ENCODE measurements at places on chromosomes 2 and 18.

- DNase-seq = no peak
These were observed 73.8 kb downstream of the CLIP4 start for GRCh38 chr2:29189052-29189451.

DNA sequence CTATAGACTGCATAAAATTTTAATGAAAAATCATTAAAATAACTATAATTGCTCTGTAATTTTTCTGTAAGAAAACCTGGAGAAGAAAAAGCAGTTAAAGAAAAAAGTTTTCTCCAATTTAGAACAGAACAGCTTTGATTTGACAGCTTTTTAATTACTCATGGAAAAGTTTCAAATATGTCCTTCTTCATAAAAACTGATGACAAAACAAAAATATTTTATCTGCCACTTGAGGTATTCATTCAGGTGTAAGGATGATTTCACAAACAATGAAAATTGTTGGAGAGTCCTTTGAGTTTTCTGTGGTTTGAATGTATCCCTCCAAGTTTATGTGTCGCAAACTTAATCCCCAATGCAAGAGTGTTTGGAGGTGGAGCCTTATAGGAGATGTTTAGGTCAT lies 302.3 kb upstream of the VWC2L start:
- DNase-seq = no peak

DNA sequence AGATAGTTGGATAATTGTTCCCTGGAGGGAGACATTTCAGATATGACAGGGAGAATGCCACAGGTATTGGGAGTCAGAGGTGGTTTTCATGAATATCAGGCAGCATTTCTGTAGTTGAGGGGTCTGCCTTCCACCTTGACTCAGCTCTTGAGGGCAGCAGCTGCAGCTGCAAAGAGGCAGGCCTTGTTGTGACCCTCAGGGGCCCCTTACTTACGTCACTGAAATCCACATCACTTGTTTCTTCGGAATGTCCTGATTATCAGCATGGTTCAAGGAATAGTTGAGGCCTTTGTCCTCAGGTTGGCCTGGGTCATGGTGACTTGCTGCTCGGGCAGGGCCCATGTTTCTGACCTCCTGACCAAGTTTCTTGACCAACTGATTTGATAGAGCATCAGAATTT lies 46.9 kb downstream of the TMEM17 start:
- DNase-seq = no peak

DNA sequence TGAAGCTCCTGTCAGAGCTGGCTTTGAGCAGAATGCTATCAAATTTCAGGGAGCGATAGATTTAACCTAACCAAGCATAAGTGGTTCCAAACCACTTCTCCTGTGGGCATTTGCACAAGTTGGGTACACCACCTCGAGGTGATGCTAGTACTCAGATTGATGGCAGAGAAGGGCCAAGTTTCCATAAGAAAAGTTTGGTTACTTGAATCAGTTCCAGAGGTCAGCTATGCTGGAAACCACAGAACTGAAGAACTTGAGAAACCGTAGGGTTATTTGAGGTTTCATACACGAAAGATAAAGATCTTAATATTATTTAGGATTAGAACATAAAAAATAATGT lies 238.2 kb upstream of the SOX11 start:
- DNase-seq = no peak

- DNase-seq = no peak
These were observed 465.4 kb downstream of the ZNF804A start for GRCh38 chr2:185063761-185064160.

- DNase-seq = no peak
These were observed 26.1 kb upstream of the PIEZO2 start for GRCh38 chr18:11175266-11175979.

Data from ELF-1 (cell line).